ENCODE measurements at places on chromosomes 3 and 15. TPM values are rescaled to one million over a fixed set of nuclear protein-coding genes. Genes with fewer than 3 reads are reported as not detected.

Gene TMEM41A
- 20.2 TPM for total RNA-seq

Gene TP63
- total RNA-seq = not detected

Gene ITIH1
- not detected for total RNA-seq

Gene SCAANT1
- total RNA-seq = not detected

Gene XIRP1
- total RNA-seq = not detected

Gene BUB1B
- total RNA-seq = 96.6 TPM

Gene GOLGA6A
- not detected for total RNA-seq

Gene P2RY13
- total RNA-seq = not detected

Gene TRIM42
- total RNA-seq = not detected

Gene GOLGA8K
- total RNA-seq = 1.8 TPM

Gene ALDH1L1
- 0.49 TPM for total RNA-seq

Gene TM4SF1
- not detected for total RNA-seq

Gene GP9
- not detected for total RNA-seq

Gene FGF12
- 3.0 TPM for total RNA-seq

Gene SCN11A
- 0.63 TPM for total RNA-seq

Gene ADAMTS9
- total RNA-seq = 15.1 TPM

Gene GOLGA8M
- 0.82 TPM for total RNA-seq

Gene CPOX
- total RNA-seq = 29.8 TPM

Gene MITF
- 2.7 TPM for total RNA-seq

Gene DPPA2
- total RNA-seq = 1.1 TPM

Gene AMOTL2
- 55.6 TPM for total RNA-seq

Gene VEPH1
- total RNA-seq = 8.8 TPM

Gene UACA
- 37.8 TPM for total RNA-seq

Gene CCDC9B
- not detected for total RNA-seq

Gene FAM174B
- total RNA-seq = 10.6 TPM

Gene MOBP
- not detected for total RNA-seq

Gene PRR20G
- total RNA-seq = not detected

Gene PRC1
- 160 TPM for total RNA-seq

Gene TMC3
- not detected for total RNA-seq

Gene ST3GAL6
- total RNA-seq = 17.9 TPM

Gene RPL39L
- 32.2 TPM for total RNA-seq

Gene HYAL1
- total RNA-seq = 2.5 TPM

Gene DCBLD2
- total RNA-seq = 89.1 TPM

Gene DUOX2
- total RNA-seq = 0.02 TPM

Gene TF
- 0.98 TPM for total RNA-seq

Gene SLC51B
- total RNA-seq = not detected

Gene NRG4
- not detected for total RNA-seq

Gene SEMA5B
- 57.3 TPM for total RNA-seq

Gene ARHGEF26
- total RNA-seq = 19.3 TPM

Gene C3orf22
- not detected for total RNA-seq

Gene NEK10
- 1.6 TPM for total RNA-seq

Gene RPS17
- 2,069 TPM for total RNA-seq

Gene CFAP92
- total RNA-seq = 8.8 TPM

Gene PATL2
- 0.35 TPM for total RNA-seq

Gene EFCC1
- 10.7 TPM for total RNA-seq

Gene BFSP2
- total RNA-seq = not detected

Gene CDHR4
- total RNA-seq = 0.12 TPM

Gene NR2E3
- not detected for total RNA-seq

Gene PDZRN3
- total RNA-seq = 12.2 TPM

Gene ERC2
- total RNA-seq = 12.2 TPM

Gene SPTBN5
- 1.1 TPM for total RNA-seq

Gene JAGN1
- total RNA-seq = 41.1 TPM

Gene EPHA6
- total RNA-seq = 0.96 TPM

Gene CCDC191
- 5.4 TPM for total RNA-seq

Gene CD47
- 48.3 TPM for total RNA-seq

Gene RTP3
- total RNA-seq = not detected

Gene EOMES
- not detected for total RNA-seq

Gene GRIP2
- 3.2 TPM for total RNA-seq

Gene CPN2
- not detected for total RNA-seq

Gene XYLB
- 12.0 TPM for total RNA-seq
